ENCODE measurements at places on chromosomes 3 and 15.

GRCh38 chr3:158771982-158772381 is 29.9 kb upstream of the MFSD1 start:
- DNase-seq = no peak

DNA sequence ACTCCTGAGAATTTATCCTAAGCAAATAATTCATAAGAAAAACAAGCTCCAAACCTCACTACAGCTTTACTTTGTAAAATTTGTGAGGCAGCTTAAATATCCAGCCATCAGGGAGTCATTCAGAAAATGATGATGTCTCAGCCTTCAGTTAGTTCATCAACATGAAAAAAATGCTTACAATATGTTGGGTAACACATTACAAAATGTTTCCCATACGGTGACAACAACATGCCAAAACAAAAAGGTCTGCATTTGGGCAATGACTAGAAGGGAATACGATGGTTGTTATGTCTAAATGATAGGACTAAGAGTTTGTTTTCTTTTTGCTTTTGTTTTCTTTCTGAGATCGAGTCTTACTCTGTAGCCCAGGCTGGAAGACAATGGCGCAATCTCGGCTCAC is 47.0 kb upstream of the CFAP161 start:
- no peak for DNase-seq

- DNase-seq = no peak
Measured at GRCh38 chr15:29844290-29844903, 22.1 kb upstream of the TJP1 start.

DNA sequence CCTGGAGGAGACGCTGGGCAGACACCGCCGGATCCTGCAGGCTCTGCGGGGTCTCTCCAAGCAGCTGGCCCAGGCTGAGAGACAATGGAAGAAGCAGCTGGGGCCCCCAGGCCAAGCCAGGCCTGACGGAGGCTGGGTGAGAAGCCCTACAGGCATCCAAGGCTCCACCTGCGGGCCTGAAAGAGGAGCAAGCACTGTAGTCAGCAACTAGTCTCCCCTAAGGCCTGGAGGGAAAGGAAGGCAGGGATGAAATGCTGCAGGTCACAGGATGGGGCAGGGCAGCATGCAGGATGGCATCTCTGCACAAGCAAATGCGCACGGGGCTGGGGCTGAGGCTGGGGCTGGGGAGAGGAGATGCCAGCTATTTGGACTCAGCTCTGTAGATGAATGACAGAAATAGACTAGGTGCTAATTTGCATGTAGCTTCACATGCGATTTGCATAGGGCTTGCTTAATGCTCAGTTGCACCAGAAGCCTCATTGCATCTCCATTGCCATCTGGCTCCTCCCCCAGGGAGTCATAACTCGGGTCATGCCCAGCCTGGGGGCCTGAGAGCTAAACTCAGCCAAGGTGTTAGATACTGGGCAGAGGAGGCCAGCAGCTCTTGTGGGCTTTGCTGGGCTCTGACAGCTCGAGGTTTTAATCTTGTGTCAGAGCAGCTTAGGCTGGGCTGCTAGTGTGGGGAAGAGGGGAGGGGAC is 5.2 kb upstream of the CPLX3 start:
- no peak for DNase-seq

All from femur (tissue), 1 donor.